Cortex of kidney (tissue), 1 donor: ENCODE measurements at places on chromosomes 1 and 21.

DNA sequence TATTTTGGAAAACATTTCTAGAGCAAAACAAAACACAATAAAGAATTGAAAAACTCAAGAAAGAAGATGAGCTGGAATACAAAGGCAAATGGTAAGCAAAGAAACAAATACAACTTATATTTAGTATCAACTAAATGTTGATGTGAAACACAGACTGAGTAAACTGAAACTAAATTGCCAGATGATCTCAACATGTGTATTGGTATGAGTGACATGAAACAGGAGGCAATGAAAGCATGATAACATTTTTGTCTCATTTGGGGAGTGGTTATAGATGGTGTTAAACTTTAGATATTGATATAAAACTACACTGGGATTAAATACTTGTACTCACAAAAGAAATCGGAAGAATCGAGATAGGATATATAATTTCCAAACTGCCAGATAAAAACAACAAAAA lies 805.6 kb upstream of the CXADR start:
- DNase-seq, result no peak

DNA sequence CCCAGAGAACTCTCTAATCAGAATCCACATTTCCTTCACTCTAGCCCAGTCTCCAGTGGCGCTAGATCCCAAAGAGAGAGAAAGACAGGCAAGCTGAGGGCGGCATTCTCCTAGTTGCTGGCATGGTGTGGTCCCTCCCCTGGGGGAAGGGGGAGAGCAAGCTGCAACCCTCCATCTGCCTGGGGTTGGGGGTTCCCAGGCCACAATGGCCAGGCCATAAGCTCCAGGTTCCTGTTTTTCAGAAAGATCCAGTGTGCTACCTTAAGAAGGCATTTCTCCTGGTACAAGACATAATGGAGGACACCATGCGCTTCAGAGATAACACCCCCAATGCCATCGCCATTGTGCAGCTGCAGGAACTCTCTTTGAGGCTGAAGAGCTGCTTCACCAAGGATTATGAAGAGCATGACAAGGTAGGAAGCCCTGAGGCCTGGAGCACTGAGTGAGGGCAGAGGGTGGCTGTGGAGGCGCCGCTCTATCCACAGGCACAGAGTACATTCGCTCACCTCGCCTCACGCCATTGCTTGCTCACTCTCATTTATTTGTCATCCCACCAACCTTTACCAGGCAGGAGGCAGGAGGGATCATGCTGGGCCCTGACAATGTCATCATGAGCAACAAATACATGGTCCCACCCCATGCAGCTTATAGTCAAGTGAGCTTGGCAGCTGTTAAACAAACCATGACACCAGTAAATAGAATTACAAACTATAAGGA lies 6.6 kb downstream of the CSF1 start:
- no peak for DNase-seq

DNA sequence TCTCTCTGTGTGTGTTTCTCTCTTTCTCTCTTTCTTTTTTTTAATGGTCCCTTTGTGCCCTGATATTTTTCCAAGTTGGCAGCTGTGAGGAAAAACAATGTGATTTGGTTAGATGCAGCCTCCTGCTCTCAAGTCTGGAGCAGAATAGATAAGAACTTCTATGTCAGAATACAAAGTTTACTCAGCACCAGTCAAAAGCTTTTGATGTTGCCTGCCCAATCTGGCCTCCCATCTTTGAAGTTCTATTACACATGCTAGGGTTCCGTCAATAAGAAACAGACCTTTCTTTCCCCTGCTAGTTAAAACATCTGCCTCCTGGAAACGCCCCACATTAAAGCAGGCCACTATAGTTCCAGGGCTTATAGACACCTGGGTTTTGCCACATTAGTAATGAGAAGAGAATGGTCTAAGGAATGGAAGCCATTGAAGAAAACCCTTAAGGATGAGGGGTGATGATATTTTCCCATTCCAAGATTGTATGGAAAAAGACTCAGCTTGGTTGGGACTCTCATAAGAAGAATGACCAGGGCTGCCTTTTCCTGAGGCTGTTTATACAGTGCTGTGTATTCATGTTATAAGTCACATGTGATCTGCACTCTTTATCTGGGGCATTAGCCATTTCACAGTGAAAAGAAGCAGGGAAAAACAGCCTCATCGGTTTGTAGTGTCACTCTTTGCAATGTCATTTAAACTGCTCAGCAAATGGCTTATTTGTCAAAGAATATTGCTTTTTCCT lies 414.7 kb upstream of the PROX1 start:
- DNase-seq, result no peak

GRCh38 chr1:50521703-50522102 lies 98.5 kb upstream of the DMRTA2 start:
- no peak for DNase-seq

DNA sequence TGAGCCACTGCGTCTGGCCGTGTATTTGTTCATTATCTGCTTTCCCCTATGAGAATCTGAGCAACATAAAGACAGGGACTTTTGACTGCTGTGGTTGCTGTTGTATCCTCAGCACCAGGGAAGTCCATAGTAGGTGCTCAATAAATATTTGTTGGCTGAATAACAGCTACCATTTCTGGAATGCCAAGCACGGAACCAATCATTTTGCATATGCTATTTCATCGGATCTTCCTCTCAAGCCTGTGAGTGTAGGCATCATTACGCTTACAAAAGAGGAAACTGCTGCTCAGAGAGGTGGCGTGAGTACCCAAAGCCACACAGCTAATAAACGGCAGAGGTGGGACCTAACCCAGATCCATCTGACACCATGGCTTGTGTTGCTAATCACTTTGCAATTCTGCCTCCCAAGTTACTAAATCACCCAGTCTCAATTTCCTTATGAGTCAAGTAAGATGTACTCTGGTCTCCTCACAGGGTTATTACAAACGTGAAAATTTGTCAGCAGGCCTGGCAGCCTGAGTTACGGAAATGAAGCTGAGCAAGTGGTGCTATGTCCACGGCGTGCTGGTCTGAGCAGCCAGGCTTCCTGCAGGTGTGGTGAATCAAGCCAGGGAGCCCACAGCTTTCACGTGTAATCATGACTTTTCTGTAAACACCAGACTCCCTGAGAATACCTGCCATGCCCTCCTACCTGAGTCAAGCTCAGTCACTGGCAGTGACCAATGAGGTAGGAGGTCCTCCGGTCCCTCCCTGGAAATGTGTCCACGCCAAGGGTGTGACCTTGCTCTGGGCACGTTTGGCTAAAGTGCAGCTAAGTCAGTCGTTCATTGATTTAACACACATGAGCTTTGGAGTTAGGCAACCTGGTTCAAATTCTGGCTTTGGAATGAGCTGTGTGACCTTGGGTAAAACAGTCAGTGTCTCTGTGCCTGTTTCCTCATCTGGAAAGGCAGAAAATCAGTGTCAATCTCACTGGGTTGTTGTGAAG lies 4.8 kb upstream of the RHCE start:
- DNase-seq, result no peak

- DNase-seq, result no peak
These were observed 46.7 kb upstream of the SARS1 start for GRCh38 chr1:109167001-109167506.

DNA sequence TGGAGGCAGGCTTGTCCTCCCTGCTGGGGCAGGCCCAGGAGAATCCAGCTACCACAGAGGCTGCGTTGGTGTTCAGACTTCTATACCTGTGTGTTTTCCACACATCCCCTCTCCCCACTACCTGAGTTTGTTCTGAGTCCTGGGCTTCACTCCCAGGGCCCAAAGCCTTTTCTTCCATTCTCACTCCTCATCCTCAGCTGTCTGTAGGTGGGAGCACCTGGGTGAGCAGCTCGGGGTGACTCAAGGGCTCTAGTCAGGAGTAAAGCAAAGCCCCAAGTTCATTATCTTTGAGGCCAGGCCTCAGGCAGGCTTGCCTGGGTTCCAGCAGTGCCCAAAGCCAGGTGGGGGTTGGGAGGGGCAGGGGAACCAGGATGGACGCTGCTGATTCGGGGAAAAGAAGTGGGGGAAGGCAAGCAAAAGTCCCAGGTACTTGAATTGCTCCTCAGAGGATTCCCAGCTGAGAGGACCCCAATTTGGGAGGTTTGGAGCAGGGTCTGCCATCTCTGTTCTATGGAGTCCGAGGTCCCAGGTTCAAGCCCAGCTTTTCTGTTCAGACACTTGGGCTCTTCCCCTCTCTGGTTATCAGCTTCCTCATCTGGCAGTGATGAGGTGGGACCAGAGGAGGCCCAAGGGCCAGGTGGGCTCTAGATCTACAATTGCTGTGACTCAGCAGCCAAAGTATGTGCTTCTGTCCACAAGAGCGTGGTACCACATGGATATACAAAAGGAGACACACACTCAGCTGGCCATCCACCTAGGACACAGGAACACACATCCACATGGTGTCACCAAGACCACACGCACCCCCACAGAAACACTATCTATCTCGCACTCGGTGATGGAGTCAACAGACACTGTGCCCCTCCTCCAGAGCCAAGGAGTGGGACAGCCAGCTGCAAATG lies 5.8 kb upstream of the PTPN7 start:
- DNase-seq, result no peak

DNA sequence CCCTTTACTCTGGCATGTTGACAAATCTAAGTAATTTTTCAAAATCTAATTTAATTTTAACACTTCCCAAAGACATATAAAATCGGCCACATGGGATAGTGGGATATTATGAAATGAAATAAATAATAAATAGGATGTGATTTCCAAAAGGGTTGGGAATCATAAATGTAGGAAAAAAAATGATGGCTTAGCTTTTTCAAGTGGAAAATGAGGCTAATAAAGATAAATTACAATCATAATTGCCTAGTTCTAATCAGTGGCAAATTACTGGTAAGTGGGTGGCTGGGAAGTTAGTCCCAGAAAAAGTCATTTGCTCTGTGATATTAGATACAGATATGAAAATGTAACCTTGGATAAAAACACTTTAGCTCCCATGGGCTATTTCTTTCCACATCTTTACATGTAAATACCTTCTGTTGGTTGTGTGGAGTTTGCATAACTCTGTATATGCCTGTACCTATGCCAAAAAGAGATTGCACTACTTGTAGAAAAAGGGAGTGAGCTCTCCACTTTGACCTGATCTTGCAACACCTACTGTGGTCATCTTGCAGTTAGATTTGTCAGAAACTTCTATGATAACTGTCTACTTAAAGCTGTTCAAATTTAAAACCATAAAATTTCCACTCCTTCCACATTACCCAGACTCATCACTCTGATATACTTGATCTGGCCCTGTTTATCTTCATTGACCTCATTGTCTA lies 284.6 kb upstream of the KAZN start:
- DNase-seq, result no peak

- DNase-seq, result no peak
These were observed 1.5 kb upstream of the GPX7 start for GRCh38 chr1:52600533-52601179.
